T-cell (primary cell): ENCODE measurements at places on chromosomes 1 and 21.

DNA sequence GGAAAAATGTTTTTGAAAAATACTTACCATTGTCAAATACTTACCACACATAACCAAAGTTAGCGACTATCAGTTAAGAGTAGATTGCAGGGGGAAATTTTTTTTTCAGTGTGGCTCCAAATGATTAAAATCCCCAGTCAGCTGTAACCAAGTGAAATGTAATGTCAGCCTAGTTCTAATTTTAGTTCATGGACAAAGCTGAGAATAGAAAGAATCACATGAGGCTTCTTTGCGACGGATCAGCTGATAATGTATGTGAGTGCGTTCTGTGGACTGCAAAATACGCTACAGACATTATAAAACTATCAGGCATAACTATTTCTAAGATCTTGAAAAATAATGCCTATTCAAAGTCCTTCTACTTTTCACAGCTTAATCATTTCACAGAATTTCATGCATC is at the start of gene LRRC39:
Gene LRRC39, minus strand, starts transcription at position 166 of the 400 bp plus-strand sequence. CDS start 9,740 bp downstream, outside the sequence.
- no peak for DNase-seq

GRCh38 chr21:25508364-25508763 is 98.9 kb downstream of the MRPL39 start:
- no peak for DNase-seq

DNA sequence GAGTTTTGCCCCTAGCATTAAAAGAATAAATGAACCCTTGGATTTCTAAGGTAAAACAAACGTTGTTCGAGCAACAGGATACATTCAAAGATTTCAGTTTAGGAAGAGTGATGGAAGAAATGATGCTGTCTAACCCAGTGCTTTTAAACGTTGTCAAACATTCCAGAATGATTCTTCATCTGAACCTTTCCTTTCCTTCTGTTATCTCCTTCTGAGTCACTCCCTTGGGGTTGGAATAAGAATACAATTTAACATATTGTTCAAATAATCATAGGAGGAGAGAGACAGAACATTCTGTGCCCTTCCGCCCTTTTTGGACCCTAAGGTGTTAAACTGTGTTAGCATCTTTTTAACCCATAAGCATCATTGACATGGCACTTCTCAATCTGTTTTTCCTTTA is 61.1 kb upstream of the RCOR3 start:
- DNase-seq: no peak

DNA sequence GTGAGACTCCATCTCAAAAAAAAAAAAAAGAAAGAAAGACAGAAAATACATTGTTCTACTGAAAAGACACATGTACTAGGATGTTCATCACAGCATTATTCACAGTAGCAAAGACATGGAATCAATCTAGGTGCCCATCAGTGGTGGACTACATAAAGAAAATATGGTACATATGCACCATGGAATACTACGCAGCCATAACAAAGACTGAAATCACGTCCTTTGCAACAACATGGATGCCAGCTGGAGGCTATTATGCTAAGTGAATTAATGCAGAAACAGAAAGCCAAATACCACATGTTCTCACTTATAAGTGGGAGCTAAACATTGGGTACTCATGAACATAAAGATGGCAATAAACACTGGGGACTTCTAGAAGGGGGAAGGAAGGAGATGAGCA is 48.9 kb upstream of the SLC19A2 start:
- no peak for DNase-seq

DNA sequence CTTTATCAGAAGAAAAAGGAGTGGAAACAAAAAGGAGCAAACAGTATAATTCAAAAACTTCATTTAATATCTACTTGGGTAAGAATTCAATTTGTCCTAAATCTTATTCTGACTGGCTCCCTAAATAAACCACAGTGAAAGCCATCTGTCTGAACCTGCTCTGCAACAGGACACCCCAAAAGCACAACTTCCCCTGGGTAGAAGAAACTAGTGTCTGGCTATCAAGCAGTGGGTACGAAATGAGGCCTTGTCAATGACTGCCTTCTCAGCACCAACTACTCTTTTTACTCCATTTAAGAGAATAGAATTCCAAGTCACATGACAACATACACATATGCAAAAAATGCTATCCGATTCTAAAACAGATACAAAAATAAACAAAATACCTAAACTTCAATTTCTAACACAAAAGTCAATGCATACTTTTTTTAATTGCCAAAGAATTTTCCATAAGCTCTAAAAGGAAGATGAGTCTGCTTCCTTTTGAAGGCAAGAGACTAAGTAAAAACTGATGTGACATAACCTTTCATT is 206.8 kb downstream of the SLC45A1 start:
- no peak for DNase-seq

DNA sequence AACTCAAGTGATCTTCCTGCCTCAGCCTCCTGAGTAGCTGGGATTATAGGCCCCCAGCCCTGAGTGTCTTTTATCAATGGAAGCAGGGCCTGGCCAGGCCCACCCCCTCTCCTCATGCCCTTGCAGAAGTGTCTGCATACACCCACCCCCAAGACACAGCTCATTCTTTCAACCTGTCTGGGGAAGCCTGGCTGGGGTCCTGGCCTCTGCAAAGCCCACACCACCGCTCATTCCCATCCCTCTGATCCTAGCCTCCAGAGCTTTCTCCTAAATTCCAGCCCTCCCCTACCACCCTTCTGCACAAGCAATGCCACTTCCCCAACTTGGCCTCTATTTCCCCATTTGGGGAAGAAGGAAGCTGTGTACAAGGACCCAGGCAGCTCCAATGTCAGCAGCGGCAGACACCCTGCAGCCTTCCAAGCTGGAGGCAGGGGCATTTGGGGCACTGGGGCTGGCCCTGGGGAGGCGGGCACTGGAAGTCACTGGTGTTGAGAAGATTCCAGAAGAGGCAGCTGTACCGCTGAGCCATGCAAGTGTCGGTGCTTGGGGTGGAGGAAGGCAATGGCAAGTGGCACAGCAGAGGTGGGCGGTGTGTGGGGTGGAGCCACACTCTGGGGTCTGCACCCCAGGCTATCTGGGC is 33.7 kb upstream of the ARF1 start:
- DNase-seq: no peak

DNA sequence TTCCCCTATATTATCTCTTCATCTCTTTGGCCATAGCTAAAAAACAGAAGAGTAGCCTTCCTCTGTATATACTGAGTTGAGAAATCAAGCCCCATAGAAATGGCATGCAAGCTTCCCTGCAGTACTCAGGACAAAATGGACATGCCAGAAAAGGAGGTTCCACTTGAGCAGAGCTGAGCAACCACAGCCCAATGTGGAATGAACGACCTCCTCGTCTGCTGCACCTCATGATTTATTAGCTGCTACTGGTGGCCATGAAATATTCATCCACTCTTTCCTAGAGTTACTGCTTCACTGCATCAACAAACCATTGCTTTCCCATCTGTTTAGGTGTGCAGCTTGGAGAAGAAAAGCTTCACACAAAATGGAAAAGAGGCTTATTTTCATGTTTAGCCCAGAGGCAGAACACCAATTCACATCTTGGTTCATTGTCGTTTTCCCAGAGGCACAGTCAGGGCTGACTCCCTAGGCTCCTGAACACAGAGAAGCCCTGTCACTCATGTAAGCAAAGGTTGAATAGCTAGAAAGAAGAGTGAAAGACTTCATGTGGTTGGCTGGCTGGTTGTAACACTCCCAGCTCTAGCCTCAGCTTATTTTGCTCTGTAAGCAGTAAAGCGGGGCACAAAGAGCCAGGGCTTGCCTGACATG is 148.0 kb downstream of the TSEN15 start:
- no peak for DNase-seq

GRCh38 chr1:234598974-234599616 is 10.9 kb downstream of the IRF2BP2 start:
- DNase-seq: no peak

GRCh38 chr1:244732851-244733450 is 80.0 kb downstream of the DESI2 start:
- DNase-seq: no peak

DNA sequence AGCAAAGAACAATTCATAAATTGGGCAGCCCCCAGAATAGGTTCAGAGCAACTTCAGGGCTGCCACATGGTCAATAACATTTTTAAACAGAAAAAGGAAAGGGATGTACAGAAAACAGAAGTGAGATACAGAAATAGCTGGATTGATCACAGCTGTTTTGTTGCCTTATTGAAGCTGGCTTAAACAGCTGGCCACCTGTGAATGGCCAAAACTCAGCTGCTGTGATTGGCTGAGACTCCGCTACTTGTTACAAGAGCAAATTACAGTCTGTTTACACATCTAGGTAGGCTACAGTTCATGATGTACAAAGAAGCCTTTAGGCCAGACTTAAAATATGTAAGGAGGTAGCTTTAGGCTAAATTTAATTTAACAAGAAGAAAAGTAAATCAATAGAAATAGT is 11.6 kb upstream of the IFNAR1 start:
- DNase-seq: no peak

- no peak for DNase-seq
Observed at GRCh38 chr1:208272311-208272710, 28.1 kb upstream of the PLXNA2 start.

DNA sequence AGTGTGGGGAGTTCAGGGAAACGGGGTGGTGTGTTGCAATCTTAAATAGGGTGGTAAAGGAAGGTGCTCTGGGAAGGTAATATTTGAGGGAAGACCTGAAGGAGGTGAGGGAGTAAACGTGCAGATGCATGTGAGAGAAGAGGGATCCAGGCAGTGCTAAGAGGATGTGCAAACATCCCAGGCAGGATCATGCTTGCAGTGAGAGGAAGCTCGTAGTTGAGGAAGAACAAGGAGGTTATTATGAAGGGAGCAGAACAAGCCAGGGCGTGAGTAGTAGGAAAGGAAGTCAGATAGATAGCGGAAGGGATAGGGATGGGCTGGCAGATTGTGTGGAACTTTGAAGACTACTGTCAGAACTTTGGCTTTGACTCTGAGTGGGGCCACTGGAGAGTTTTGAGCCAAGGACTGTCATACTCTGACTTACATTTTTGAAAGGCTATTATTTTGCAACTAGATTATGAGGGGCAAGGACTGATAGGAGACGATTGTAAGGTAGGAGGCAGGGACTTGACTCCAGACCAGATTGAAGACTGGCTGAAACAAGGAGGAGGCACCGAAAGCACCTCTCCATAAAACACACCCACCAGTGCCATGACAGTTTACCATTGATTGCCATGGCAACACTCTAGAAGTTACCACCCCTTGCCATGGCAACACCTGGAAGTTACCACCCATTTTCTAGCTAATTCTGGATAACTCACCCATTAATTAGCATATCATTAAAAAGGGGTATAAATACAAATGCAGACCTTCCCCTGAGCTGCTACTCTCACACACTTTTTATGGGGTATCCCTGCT is 67.0 kb downstream of the XCL2 start:
- no peak for DNase-seq

DNA sequence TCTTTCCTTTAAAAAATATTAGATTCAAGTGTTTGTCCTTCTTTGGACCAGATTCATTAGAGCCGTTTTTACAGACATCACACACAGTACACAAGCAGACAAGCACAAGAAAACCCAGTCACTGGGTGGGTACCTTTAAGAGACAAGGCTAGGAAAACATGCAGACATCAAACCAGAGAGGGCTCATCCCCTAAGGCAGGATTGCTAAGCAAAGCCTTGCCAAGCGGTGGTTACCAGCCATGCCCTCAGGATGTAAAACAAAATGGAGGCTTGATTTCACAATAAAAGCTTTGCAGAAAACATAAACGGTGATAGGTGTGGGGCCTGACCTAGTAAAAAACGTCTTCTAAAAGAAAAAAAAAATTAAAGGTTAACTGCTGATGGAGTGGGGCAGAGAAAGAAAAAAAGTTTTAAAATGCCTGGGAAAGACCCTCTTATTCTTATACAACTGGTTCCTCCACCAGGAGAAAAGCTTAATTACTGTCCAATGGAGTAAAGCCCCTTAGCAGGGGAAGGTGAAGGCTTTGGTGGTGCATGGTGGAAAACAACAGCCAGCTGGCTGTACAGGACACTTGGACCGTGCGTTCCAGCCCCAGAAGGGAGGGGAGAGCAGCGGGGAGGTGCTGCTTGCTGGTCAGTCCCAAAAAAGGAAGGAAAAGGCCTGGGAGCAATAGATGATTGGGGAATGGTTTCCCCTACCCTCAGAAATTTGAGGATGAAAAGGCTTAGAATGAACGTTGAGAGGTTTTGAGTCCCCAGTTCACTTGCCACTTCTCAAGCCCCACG is 30.4 kb upstream of the FMO1 start:
- DNase-seq: no peak

DNA sequence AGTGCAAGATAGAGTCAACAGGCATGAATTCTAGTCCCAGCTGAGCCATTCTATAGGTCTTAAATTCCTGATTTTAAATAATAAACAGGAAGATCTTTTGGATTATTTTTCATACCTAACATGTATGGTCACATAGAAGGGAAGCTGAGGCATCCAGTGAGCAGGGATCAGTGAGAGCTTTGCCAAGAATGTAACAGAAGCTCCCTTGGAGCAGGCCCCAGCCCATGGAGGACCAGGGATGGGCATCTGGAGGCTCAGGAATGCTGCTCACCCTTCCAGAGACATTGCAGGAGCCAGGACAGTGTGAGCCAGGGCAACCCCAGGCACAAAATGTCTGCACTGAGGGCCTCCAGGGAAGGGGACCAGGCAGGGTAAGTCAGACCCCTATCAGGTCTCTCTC is 54.4 kb upstream of the KCND3 start:
- DNase-seq: no peak

DNA sequence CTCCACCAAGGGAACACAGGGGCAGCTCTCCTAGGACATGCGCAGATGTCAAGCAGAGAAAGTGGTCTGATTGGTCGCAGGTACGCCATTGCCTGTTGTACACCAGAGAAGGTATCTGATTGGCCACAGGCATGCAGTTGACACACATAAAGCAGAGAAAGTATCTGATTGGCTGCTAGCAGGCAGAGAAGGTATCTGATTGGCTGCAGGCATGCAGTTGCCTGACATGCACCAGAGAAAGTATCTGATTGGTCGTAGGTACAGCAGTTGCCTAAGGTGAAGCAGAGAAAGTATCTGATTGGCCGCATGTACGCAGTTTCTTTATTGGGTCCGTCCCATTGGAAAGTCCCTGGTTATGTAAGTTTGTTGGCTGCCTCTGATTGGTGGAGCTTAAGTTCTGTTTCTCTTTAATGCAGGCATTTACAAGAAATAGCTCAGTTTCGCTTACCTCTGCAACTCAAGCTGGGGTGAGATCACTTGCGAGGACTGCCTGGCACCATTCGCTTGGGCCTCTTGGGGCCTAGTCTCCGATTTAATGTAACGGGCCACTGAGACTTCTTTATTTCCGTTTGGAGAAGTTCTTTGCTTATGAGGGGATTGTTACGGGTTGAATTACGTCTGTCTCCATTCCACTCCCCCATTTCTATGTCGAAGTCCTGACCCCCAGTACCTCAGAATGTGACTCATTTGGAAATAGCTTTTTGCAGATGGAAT is 74.2 kb downstream of the SIK1 start:
- no peak for DNase-seq

DNA sequence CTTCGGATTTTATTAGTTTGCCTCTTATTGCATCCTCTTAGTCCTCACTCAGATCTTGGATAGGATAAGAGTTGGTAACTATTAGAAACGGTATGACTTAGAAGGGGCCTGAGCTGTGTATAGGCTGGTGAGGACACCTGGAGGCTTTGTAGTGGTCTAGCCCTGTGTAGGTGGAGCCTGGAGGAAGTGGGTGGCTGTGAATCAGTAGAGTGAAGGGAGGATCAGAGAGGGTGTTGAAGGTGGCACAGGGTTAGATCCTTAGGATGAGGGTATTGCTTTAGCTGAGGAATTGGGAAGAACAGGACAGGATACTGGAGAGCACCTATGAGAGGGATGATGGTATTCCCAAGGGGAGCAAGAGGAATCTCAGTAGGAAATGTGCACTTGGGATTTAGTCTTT is 5.7 kb downstream of the VANGL1 start:
- DNase-seq: peak; percentile 3
